Brain pericyte (primary cell): ENCODE measurements at places on chromosomes 6 and 20.

DNA sequence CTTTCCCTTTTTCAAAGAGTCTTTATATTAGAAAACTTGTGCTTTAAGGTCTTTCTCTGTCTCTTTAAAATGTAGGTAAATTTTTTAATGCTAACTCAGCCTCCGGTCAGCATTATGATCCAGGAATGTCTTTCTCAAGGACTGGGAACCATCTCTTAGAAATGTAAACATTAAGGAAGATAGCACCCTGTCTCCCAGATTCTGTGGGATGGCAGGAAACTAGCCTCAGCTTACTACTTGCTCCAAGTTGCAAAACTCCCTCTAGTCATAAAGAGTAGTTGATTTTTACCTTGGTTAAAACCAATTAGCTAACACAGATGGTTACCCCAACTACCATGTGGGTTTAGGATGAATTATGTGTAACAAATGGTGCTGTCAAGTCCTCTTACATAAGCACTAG is 4.7 kb upstream of the TAAR1 start:
- DNase-seq = no peak

GRCh38 chr20:62307226-62308101 is 4.7 kb downstream of the ADRM1 start:
- DNase-seq = no peak

- no peak for DNase-seq
Measured at GRCh38 chr6:27693766-27694546, 218.2 kb downstream of the OR2B2 start.

DNA sequence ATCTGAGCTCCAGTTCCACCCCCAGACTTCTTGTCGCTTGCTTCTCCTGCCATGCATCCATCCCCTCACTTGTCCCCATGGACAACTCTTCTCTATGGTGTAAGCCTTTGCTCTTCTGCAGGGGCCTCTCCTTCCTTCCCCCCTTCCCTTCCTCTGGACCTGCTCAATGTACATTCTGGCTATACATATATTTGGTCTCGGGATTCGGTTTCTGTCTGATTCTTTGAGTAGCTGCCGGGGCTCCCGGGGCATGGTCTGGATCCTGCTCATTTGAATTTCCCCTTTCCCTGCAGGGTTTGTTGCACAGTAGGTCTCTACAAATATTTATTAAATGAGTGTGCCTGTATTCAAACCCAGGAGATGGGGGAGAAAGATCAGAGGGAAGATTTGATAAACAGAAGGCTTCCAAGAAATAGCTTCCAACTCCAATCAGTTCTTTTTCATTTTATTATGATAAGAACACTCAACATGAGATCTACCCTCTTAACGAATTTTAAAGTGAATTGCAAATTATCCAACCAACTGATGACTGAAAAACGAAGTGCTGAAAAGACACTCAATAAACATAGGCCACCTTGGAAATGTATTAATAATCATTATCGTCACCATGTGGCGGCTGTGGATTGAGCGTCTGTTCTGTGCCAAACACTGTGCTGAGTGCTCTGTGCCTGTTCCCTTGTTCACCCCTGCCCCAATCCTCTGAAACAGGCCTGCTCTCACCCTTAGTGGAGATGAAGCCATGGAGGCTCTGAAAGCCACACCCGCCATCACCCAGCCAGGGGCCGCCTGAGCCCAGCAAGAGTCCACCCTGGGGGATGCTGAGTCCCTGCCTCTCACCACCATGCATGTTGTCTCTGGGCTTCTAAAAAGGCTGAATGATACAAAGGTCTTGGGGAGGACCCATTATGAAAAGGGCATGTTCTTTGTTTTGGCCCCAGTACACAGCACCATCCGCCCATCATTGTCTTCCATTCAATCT is 34.3 kb upstream of the APCDD1L start:
- no peak for DNase-seq

- DNase-seq = no peak
Measured at GRCh38 chr6:13427801-13428582, 59.4 kb downstream of the GFOD1 start.

- DNase-seq = no peak
Measured at GRCh38 chr6:8207191-8207868, 105.0 kb upstream of the EEF1E1 start.

DNA sequence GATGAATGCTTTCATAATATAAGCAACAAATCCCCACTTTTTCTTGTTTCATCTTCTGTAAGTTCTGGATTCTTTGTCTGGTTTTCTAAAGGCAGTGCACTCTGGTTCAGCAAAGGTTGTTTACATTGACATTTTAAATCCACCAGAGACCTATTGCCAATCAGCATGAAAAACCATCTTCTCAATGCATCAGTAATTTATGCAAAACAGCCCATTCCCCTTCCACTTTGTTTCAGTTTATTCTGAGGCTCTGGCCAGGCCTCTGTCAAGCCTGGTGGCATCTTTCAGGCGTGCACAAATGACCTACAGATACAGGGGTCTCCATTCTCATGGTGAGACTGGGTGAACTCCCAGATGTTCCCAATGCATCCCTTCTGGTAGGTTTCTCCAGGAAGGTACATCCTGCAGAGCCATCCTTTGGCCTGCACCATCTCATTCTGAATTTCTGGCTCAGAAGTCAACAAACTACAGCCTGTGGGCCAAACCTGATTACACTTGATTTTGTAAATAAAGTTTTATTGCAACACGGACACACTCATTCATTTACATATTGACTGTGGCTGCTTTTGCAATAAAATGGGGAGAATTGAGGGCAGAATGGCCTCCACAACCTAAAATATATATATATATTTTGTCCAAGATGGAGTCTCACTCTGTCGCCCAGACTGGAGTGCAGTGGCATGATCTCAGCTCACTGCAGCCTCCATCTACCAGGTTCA is 405.4 kb downstream of the PREX1 start:
- no peak for DNase-seq

DNA sequence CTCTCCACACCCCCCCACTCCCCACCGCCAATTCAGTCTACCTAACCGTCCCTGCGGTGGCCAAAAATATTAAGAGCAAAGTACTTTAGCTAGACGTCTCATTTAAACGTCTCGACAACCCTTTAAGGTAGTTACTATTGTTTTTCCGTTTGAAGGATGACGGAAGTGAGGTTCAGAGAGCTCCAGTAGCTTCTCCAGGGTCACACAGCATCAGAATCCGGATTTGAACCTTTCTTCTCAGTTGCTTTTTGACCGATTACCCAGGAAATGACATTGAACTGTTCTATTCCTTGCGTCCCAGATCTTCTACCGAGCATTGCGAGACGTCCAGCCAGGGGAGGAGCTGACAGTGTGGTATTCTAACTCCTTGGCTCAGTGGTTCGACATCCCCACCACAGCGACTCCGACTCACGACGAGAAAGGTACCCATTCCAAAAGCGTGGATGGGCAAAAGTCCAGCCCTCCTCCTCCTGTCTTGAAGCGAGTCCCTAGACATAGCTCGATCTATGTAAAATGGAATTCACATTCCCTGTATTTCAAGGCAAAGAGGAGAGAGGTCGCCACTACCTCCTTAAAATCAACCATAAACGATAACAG is 2.4 kb downstream of the PRDM13 start:
- no peak for DNase-seq

- DNase-seq = no peak
Measured at GRCh38 chr20:49620364-49621240, 52.7 kb upstream of the PTGIS start.

GRCh38 chr20:62892348-62893304 is 31.0 kb upstream of the TCFL5 start:
- no peak for DNase-seq

- DNase-seq = no peak
Measured at GRCh38 chr6:106442395-106442794, 81.9 kb downstream of the CRYBG1 start.

- no peak for DNase-seq
Measured at GRCh38 chr6:41269166-41269565, 17.3 kb downstream of the TREM1 start.

DNA sequence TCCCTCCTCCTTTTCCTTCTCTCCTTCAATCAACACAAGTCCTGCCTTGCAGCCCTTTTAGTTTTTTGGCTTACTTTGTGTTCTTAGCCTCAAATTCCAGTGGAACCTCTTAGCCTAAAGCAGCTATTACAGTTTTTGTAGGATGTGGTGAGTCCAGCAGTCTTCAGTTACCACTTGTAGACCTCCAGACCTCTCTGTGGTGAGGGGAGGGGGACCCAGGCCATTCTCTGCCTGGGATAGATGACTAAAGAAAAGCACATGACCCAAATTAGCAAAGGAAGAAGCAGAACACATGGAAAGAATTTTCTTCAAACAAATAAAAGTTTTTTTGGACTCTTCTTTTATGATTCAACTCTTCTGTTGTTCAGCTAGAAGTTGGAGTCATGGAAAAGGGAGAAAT is 246.5 kb downstream of the HAO1 start:
- no peak for DNase-seq

- no peak for DNase-seq
Measured at GRCh38 chr6:10397756-10398445, 17.0 kb downstream of the TFAP2A start.

GRCh38 chr6:6676910-6677441 is 88.5 kb downstream of the LY86 start:
- no peak for DNase-seq

DNA sequence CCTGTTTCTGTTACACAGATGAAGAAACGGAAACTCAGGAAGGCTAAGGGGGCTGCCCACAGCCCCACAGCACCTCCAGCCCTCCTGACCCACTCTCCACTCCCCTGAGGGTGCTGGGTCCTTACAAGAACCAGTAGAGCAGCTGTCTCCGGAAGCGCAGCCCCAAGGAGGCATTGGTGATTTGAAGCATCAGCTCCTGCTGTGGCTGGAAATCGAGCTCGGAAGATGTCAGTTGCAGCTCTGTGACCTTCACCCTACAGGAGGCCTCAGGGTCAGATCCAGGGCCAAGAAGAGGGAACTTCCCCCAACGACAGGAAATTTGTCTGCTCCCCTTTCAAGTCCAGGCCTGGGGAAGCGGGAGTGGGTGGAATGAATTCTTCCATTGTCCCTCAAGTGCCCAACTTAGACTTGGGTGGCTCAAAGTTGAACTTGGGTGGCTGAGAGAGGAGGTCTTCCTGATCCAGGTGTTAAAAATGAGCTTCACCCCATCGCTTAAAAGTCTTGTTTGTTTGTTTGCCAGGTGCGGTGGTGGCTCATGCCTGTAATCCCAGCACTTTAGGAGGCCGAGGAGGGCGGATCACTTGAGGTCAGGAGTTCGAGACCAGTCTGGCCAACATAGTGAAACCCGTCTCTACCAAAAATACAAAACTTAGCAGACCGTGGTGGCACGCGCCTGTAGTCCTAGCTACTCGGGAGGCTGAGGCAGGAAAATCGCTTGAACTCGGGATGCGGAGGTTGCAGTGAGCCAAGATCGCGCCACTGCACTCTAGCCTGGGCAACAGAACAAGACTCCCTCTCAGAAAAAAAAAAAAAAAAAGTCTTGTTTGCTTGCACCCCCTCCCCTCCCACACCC is 1.9 kb downstream of the PLTP start:
- no peak for DNase-seq

- peak; percentile 94 for DNase-seq
Measured at GRCh38 chr6:152094992-152095592, 287.6 kb downstream of the ESR1 start.

DNA sequence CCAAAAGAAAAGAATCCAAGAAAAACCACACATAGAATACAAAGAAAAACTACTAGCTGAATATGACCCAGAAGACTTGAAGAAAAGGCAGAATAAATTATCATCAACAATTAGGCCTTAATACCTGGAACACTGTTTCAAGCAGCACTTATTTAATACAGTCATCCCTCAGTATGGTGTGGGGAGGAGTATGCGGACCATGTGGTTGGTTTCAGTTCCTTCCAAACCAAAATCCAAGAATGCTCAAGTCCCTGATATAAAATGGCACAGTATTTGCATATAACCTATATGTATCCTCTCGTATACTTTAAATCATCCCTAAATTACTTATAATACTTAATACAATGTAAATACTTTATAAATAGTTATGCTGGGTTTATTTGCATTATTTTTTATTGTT is 16.1 kb downstream of the CDK19 start:
- no peak for DNase-seq

DNA sequence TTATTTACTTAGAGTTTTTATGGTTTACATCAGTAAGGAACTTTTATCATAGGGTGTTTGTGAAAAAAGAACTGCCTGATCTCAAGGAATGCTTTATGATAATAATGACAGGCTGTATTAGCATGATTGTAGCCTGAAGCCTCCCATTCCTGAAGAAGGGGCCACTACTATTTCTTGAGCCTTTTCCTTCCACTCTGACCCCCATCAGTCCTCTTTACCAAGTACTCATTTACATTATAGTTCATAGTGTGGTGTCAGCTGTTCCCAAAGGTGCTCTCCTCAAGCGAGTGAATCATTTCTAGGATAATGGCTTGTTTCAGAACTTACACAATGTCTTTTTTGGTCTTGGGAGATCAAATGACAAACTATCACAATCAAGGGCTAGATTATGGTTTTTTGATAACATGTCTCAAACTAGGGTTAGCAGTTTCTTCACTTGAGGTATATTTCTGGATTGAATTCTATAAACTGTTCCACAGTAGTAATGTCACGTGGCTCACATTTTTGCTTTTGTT is 283.6 kb downstream of the CDKAL1 start:
- DNase-seq = no peak

GRCh38 chr6:142444376-142444775 is 142.6 kb downstream of the ADGRG6 start:
- DNase-seq = no peak

DNA sequence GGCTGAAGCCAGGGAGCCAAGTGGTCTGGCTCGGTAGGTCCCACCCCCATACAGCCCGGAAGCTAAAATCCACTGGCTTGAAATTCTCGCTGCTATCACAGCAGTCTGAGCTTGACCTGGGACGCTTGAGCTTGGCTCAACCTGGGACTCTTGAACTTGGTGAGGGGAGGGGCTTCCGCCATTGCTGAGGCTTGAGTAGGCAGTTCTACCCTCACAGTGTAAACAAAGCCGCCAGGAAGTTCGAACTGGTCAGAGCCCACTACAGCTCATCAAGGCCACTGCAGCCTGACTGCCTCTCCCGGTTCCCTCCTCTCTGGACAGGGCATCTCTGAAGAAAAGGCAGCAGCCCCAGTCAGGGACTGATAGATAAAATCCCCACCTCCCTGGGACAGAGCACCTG is 1337.7 kb downstream of the HACE1 start:
- no peak for DNase-seq

DNA sequence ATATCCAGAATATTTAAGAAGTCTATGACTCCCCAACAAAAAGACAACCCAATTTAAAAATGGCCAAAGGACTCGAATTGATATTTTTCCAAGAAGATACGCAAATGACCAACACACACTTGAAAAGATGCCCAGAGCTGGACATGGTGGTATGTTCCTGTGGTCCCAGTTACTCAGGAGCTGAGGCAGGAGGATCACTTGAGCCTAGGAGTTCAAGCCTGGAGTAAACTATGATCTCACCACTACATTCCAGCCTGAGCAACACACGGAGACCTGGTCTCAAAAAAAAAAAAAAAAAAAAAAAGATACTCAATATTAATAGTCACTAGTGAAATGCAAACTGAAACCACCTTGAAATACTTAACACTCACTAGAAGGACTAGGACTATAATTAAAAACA is 12.2 kb upstream of the ARMC2 start:
- DNase-seq = no peak

DNA sequence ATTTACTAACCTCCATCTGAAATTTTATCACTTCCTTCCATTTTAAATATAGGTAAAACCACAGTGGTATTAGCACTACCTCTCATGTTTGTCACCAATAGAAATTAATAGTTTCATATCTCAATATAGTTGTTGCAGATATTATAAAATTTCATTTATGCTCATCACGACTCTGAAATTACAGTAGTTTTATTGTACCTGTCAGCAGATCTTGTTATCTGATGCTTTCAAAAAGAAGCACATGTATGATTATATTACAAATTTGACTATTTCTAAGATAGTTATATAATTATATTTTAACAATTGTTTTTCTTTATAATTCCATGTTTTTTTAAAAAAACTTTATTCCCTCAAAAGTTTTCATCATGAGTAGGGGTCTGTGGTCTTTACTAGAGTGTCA is 4.8 kb downstream of the TAAR5 start:
- DNase-seq = no peak
